Cortex of kidney (tissue), 1 donor: ENCODE measurements at places on chromosomes 7 and 10.

- no peak for DNase-seq
These were observed 101.6 kb downstream of the CYTH3 start for GRCh38 chr7:6170571-6171531.

- no peak for DNase-seq
These were observed 224.7 kb upstream of the ADARB2 start for GRCh38 chr10:1961989-1962388.

DNA sequence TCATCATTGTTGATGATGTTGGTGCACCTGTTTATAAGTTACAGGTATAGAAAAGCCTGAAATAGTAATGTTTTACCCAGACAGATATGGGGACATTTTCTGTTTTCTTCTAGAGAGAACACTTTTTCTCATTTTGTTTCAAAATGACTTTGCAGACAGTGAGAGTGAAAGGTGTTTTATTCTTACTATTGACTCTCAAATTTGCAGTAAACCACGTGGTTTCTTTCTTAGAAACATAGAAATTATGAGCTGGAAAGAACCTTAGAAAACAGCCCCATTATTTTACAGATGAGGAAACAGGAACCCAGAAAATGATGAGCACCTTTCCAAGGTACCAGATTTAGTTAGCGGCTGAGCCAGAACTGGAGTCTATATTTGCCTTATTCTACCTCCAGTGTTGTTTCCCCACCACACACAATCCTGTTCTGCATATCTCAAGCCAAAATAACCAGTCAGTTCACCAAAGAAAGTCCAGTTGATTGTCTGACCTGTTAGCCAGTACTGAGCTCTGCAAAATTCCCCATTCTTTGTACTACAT, 138.9 kb upstream of the AHR start:
- DNase-seq: no peak

- DNase-seq: no peak
These were observed 14.2 kb upstream of the ZNF107 start for GRCh38 chr7:64651632-64652165.

- DNase-seq: no peak
These were observed 190.5 kb downstream of the TMEM26 start for GRCh38 chr10:61262486-61263261.

GRCh38 chr10:130618647-130619046, 482.5 kb downstream of the GLRX3 start:
- no peak for DNase-seq

DNA sequence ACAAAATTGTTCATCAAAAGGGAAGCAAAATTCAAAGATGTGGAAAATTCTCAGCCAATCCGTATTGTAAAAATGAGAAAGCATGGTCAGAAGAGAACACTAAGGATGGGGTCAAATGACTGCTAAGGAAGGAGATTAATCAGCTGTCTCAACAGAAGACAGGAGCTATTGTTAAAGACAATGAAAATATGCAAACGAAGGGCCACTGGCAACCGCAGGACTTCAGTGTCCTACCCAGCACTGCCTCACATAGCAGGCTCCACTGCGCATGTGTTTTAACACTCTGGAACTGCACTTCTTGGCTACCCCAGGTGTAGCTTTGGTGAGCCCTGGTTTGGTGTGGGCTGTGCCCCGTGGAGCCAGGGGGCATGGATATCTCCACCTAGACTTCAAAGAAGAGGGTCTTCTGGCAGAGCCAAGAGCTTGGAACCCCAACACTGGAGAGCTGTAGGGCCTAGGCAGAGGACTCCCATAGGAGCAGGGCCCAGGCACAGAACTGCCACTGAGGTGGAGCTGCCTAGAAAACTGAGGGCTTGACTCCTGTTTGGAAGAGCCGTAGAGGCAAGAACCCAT, 176.2 kb upstream of the GDF10 start:
- no peak for DNase-seq

DNA sequence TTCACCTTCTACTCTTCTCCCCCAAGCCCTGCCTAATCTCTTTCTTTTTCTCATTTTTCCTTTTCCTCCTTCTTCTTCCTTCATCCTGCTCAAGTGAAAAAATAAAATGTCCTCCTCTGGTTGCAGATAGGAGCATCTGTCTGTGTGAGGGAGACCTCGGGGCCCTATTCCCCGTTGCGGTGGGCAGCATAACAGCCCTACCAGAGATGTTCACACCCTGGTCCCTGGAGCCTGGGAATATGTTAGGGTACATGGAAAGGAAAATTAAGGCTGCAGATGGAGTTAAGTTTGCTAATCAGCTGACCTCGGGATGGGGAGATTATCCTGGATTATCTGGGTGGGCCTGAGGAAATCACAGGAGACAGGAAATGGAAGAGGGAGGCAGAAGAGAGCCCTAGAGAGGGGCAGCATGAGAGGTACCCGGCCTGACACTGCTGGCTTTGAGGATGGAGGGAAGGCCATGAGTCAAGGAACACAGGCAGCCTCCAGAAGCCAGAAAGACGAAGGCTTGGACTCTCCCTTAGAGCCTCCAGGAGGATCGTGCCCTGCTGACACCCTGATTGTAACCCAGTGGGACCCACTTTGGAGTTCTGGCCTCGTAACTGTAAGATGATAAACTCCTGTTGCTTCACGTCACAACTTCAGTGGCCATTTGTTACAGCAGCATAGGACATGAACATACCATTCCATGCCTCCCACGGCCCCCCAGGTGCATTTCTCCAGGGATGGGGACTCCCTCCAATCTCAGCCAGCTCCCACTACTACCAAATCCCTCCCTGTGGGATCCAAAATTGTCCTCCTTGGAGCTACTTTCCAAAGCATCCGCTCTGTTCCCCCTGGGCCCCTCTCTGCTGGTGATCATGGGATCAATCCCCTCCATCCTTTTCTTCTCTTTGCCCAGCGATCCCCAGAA, 39.0 kb upstream of the ZMIZ1 start:
- no peak for DNase-seq

- DNase-seq: no peak
These were observed 14.7 kb downstream of the FGF8 start for GRCh38 chr10:101761226-101761625.

- no peak for DNase-seq
These were observed 250.1 kb downstream of the ABCA13 start for GRCh38 chr7:48421357-48421756.
